Activated T-cell treated with anti-CD3 and anti-CD28 coated beads, Interleukin-2, amount 50 U/mL, for 72 hours (primary cell): ENCODE measurements at places on chromosomes 5 and 9. TPM values are rescaled to one million over a fixed set of nuclear protein-coding genes. Genes with fewer than 3 reads are reported as not detected.
A peak's percentile ranks its signal among the peaks of the same experiment; 100 is the strongest.

GRCh38 chr5:173745123-173745522 is 128.7 kb upstream of the BOD1 start:
- no peak for DNase-seq

DNA sequence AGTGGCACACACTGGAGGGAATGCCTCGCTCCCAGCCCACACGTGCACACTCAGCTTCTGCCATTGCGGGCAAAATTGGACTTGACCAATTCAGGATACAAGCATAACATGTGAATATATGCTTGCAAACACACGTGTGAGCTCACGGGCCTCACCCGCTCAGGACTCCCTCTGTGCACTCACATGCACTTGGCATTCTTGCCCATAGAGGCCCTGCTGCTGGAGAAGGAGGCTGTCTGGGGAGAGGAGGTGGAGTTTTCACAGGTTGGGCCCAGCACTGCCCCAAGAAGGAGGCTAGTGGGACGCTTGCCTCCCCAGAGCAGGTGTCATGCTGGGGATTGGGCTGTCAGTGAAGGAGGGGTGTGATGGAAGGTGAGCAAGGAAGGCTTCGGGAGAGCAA is 1.7 kb downstream of the MYMK start:
- DNase-seq, result no peak

GRCh38 chr5:156019571-156020180 is 307.3 kb upstream of the SGCD start:
- DNase-seq, result no peak

- no peak for DNase-seq
Measured at GRCh38 chr5:88825584-88826315, 57.2 kb downstream of the MEF2C start.

GRCh38 chr9:93125331-93125894 is 8.6 kb downstream of the NINJ1 start:
- no peak for DNase-seq

- no peak for DNase-seq
Measured at GRCh38 chr9:77440057-77440456, 208.1 kb downstream of the GNA14 start.

SLC34A1 gene
- total RNA-seq, result 0.19 TPM

CTNND2 gene
- total RNA-seq, result not detected

FCN2 gene
- total RNA-seq, result not detected

DNA sequence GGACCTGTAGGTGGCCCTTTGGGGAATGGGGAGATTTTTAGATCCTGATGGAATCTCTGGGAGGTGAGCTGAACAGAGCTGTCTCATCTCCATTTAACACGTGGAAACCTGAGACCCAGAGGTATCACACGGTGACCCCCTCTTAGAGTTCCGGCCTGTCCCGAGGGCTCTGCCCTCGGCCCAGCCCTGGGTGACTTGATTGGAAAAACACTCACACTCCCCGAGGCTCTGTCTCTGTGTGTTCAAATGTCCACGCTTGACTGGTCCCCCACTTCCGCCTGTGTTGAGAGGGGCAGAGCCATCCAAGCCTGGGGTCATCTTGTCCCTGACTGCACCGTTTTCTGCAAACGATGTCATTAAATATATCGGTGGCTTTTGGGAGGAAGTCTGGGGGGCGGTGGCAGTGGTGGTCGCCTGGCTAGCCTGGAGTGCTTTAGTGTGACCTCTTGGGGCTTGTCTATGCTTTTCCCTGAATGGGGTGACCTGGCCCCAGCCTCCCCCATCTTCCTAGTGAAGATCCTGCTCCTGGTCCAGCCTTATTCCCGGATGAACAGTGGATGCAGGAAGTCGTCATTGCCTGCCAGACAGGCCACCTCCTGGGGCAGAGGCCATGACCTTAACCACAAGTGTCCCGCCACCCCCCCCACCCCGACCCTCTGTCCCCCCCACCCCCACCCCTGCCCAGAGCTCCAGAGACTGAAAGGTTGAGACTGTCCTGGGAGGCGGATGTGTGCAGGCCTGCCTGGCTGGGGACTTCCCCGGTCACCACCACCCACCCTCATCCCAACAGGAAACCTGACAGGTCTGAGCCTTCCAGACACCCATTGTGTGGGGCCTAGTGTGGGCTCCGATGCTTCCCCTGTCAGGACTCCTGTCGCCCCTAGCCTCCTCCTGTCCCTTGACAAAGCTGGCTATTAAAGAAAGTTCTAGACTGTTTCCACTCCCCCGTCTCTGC is 5.3 kb upstream of the DAB2IP start:
- no peak for DNase-seq

- DNase-seq, result no peak
Measured at GRCh38 chr9:21056931-21057330, 20.8 kb downstream of the IFNB1 start.

IQGAP2 gene
- 78.0 TPM for total RNA-seq

GRCh38 chr5:131163276-131164119 is 1.6 kb downstream of the HINT1 start:
- DNase-seq, result no peak

RMI1 gene
- total RNA-seq, result 23.5 TPM

DNA sequence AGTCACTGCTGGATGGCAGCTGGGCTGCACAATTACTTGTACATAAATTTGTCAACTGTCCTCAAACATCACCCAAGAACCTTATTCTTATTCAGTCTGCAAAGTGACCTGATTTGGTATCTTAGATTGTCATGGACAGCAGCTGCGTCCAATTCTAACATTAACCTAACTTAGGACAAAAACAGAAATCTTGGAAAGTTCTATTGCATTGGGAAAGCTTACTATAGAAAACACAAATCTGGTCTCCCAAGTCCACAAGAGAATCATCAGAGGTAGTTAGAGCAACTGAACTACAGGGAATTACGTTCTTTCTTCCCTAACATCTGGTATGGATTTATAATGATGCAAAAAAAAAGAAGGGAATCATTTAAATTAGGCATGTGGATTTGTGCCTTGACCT is 283.9 kb downstream of the NR2F1-AS1 start:
- no peak for DNase-seq

DNA sequence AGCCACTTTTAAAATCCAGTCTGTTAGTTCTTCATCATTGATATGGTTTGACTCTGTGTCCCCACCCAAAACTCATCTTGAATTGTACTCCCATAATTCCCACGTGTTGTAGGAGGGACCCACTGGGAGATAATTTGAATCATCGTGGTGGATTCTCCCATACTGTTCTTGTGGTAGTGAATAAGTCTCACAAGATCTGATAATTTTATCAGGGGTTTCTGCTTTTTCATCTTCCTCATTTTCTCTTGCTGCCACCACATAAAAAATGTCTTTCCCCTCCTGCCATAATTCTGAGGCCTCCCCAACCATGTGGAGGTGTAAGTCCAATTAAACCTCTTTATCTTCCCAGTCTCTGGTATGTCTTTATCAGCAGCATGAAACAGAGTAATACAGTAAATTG is 26.9 kb upstream of the SH3TC2 start:
- DNase-seq, result no peak

CXCL14 gene
- total RNA-seq, result not detected

DNA sequence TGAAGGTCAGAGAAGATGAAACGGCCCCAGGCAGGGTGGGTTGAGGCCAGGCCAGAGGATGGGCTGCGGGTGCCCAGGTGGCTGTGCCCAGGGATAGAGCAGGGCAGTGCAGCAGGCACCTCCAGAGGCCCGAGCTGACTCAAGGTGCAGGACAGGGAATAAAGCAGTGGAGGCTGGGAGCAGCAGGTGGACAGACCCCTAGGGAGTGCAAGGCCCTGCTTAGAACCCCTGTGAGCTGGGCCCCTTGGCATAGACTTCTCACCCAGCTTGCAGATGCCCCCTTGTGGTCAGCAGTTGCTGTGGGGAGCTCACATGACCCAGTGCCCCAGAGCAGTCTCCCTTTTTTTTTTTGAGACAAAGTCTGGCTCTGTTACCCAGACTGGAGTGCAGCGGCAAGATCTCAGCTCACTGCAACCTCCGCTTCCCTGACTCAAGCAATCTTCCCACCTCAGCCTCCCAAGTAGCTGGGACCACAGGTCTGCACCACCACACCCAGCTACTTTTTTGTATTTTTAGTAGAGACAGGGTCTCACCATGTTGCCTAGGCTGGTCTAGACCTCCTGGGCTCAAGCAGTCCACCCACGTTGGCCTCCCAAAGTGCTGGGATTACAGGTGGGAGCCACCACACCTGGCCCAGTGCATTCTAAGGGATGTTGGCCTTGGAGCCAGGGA is 118.8 kb downstream of the WNK2 start:
- peak; percentile 57 for DNase-seq

- DNase-seq, result no peak
Measured at GRCh38 chr5:35753500-35753899, 103.2 kb upstream of the IL7R start.

PCDHB4 gene
- not detected for total RNA-seq

DNA sequence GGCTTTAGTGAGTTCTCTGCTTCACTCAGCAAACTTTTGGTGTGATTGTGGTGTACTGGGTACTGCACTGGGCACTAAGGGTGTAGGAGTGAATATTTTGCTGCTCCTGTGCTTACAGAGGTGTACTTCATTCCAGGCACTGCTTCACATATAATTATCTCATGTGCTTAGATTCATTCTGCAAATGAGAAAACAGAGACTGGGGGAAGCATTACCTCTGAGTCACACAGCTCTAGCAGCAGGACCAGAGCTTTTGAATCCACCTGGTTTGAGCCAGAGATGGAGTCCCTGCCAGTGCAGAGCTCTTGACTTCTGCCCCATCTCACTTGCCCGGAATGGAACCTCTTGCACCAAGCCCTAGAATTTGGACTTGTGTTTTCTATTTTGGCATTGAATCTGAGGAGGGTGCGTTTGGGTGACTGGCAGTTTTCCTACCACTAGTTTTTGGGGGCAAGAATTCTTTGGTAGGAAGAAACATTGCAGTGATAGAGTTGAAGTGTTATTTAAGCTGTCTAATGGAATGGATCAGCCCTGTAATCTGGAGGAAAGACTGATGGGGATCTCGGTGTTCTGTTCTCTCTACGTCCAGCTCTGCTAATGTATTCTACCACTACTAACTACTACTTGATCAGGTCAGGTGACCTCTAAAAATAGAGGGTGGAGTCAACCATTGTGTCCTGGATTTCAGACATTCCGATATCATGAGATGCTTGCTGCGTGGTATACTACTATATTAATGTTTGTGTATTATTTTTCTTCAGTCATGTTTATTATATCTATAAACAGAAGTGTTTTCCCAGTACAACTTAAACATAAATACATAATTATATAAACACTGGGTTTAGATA is 2.5 kb downstream of the ARHGAP26 start:
- no peak for DNase-seq

DNA sequence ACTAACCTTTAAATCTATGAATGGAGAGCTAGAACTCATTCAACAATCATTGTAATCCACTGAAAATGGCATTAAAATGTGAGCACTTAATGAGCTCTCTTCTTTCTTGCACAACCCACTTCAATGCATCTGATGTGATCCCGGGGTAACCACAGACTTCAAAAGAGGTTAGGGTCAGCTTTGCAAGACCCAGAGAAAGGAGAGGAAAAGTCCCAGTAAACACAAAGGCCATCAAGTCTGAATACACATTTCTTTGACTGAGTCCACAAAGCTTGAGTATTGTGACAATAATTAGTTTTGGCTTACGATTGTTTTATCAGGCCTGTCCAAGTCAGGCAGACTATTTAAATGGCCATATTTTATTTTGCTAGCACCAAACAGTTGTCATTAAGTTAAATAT is 148.8 kb upstream of the ZNF608 start:
- no peak for DNase-seq

HARS1 gene
- total RNA-seq, result 85.1 TPM

SPATA31E1 gene
- total RNA-seq, result not detected
